ENCODE measurements at places on chromosomes 7 and 10.

DNA sequence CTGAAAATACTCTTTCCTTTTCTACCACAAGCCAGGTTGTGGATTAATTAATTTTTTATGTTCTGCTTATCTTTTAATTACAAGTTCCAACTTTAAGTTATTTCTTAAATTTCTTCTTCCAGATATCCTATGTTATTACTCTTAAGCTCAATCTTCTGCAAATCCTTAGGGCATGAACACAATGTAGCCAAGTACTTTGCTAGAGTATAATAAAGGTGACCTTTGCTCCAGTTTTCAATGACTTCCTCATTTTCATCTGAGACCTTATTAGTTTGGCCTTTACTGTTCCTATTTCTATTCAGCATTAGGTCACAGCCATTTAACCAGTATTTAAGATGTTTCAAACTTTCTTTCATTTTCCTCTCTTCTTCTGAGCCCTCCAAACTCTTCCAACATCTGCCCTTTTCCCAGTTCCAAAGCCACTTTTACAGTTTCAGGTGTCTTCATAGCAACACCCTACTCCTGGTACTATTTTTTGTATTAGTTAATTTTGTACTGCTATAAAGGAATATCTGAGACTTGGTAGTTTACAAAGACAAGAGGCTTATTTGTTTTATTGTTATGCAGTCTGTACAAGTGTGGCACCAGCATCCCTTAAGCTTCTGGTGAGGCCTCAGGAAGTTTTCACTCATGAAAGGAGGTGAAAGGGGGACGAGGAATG, 886.2 kb upstream of the GHITM start:
- no peak for DNase-seq

DNA sequence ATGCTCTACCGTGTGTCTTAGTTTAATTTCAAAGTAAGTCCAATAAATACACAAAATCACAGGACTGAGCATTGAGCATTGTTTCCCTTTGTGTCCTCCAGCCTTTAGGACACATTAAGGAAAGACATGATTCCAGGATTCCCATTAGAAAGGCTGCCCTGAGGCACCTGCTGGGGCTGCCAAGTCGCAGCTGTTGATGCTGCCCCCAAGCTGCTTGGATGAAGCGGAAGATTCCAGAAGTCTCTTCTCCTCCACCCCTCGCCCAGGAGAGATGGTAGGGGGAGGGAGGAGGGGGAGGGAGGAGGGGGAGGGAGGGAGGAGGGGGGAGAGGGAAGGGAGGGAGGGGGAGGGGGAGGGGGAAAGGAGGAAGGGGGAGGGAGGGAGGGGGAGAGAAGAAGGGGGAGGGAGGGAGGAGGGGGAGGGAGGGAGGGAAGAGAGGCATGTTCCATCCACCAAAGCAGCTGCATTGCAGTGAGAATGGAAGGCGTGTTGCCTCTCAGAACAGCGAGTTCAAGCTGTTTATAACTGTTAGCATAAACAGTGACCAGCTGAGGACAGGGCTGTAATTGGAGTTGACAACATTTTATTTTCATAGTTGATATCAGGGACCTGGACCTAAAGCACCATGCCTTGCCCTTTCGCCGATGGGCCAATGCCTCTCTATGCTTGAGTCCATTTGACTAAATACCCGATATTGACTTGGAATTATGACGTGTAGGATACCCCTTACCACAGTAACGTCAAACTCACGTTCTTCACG, 67.3 kb downstream of the DIP2C start:
- DNase-seq = no peak

GRCh38 chr10:30806850-30807249, 177.3 kb upstream of the LYZL2 start:
- no peak for DNase-seq

GRCh38 chr10:99779335-99779734, 3.1 kb upstream of the ABCC2 start:
- DNase-seq = no peak

- no peak for DNase-seq
Measured at GRCh38 chr7:69443136-69443535, 155.1 kb upstream of the AUTS2 start.

DNA sequence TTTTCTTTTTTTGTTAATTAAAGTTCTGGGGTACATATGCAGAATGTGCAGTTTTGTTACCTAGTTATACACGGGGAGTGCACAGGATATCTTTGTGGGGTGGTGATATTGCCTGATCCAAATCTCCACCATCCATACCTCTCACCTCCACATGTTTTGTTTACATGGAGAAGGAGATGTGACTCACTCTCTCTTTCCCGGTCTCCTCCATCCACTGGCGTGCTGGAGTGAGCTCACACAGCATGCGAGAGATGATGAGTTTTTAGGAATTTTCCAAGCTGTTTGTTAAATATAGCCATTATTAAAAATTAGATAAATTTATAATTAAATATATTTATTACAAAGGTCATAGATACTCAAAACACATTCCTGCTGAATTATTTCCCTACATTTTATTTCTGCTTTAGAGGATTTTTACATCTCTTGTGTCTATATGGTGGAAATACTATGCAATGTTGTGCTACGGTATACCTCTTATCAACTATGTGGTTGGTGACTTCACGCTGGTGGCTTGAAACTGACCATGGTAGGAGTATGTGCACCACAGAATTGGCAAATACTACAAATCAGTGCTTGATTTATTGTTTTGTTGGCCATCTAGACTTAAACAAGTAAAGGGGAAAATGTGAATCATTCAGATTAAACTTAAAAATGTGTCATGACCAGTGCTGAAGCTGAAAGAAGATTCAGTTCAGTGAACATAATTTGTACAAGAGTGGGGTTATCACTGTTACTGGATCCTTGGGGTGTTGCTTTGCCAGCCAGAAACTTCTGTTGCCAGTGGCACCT, 107.9 kb upstream of the FAM180A start:
- DNase-seq = no peak

DNA sequence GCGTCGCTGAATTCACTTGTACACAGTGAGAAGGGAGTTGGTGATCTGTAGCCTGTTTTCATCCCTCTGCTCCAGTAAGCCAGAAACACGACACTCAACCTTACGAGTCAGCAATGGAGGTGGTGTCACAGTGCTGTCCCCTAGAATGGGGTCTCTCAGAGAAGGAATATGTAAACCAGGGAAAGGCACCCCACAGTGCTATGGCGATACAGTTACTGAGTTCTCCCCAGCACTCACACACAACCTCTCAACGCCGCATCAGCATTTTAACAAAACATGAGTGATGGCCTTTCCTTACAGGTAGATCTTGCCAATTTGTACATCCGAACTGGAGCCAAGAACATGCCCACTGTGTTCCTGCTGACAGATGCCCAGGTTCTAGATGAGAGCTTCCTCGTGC, 196.3 kb downstream of the CDCA7L start:
- no peak for DNase-seq

DNA sequence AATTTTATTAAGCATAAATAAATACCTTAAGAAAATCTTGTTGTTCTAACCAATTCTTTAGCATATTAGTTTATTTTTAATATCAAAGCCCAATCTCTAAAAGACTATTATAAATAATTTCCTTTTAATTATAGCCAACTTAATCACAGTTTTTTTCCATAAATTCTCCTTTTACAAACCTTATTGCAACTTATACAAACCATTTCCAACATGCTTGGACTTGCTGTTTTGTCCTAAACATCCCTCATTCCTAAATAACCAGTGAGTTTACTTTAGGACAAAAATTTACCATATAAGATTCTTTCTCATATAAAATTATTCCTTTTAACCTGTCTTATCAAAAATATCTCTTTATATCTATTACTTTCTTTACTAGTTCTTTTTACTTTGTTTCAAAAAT, 25.2 kb upstream of the LSM8 start:
- DNase-seq = no peak

DNA sequence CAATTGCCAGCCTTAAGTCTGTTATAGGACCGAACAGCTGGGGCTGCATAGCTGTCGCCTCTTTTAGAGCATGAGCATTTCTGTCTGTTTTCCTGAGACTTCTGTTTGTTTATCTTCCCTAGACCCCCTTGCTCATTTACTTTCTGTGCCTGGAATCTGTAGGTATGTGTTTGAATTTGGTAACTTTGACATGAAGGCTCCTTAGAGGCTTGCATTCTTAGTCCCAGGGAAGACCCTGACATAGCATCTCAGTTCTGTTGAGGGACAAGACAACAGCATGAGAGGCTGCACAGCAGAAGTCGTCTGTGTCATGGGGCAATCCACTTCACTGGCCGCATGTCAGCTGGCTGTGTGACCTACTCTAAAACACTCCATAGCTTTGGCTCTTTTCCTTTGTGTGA, 58.7 kb downstream of the KLHDC10 start:
- DNase-seq = no peak

- no peak for DNase-seq
Measured at GRCh38 chr10:125343118-125343925, 183.0 kb upstream of the CTBP2 start.

DNA sequence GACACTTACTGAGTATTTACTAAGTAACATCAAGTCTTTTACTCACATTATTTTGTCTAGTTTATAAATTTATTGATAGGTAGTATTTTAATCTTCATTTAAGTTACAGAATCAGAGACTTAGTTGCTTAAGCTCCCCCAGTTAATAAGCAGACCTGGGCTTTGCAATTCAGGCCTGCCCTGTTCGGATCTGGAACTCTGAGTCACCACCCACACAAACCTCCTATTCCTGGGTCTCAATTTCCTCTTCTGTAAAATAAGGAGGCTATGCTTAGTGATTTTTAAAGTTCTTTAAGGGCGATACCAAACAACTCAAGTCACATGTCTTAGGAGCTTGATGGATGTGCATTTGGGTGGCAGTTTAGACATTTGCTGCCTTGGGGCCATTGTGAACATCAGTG, 3.5 kb upstream of the MGAM start:
- DNase-seq = no peak

DNA sequence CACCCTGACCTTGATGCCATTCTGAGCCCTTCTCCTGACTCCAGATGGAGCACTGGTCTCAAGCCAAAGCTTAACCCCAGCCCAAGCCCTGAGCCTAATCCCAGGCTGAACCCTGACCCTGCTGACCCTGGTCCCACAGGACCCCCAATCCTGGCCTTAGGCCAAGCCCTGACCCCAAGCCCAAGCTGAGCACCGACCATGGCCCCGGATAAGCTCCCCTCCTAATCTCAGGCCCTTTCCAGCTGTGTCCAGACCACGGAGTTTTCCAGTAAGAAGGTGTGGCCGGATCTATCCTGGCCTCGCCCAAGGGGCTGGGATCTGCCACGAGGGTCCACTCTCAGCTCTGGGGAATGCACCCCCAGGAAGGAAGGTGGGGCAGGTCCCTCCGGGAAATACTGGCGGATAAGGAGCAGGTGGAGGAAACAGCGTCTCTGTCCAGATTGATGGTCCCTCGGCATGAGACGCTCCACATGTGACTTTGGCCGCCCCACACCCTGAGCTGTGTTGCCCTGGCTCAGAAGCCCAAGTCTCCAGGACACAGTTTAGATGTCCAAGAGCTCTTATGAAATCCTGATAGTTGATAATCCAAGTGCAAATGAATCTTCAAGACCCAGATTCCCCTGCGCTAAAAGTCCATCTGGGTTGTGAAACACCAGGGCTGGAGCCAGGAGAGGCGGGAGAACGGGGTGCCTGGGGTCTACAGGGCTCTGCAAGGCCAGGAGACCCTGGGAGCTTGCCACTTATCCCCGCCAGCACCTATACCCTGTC, 10.4 kb downstream of the ELN start:
- DNase-seq = no peak

DNA sequence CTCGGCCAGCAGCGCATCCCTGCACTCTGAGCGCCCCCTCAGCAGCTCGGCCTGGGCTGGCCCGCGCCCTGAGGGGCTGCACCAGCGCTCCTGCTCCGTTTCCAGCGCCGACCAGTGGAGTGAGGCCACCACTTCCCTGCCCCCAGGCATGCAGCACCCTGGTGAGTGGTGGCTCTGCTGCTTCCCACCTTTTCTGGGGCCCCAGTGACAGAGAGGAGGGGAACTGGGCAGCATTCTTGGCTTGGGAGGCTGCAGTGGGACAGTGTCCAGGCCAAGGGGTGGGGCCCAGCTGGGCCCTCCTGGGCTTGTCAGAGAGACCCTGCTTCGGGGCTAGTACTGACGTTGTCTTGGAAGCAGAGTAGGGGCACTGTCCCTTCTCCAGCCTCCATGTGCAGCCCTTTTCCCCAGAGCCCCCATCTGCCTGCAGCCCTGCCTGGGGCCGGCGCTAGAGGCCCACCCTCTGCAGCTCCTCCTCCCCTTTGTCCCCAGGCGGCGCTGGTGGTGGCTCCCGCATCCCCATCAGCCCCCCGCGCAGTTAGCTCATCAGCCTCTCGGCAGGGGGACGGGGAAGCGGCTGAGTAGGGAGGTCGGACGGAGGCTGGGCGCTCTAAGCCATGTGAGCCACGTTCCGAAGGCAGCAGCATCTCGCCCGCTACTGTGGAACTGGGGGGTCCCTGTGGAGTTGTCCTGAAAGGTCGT, 29.2 kb downstream of the GBX1 start:
- no peak for DNase-seq

GRCh38 chr7:7595451-7595850, 28.8 kb downstream of the MIOS start:
- no peak for DNase-seq

Measured in omental fat pad (tissue), 4 donors.